T-cell (primary cell): ENCODE measurements at places on chromosomes 3 and 15.

DNA sequence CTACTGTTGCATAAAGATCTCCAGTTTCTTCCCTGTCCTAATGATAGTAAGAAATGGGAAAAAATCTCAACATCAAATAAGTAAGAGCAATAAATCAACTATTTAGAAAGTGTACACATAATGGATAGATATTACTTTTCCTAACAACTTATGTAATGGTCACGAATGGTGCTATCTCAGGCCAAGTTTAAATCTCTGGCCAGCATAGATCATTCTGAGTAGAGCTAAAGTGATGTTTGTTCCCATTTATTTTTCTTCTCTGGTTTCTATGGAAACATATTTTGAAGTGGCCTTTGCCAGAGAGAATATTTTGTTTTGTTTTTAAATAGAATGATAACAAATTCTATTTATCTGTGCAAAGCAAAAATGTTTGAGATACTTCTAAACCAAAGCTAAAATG, 249.7 kb upstream of the TTC14 start:
- no peak overlapping the region for H3K27ac ChIP-seq
- H3K27me3 ChIP-seq: no peaks in the 10 kb centered on the region
- no peak for DNase-seq
- no peaks in the 10 kb centered on the region for H3K4me1 ChIP-seq

- DNase-seq: no peak
- H3K27ac ChIP-seq: no peak overlapping the region
- H3K4me3 ChIP-seq: no peak overlapping the region
- H3K36me3 ChIP-seq: no peaks in the 10 kb centered on the region
- H3K4me1 ChIP-seq: no peaks in the 10 kb centered on the region
These were observed 612.9 kb downstream of the ROBO1 start for GRCh38 chr3:79154865-79155264.

DNA sequence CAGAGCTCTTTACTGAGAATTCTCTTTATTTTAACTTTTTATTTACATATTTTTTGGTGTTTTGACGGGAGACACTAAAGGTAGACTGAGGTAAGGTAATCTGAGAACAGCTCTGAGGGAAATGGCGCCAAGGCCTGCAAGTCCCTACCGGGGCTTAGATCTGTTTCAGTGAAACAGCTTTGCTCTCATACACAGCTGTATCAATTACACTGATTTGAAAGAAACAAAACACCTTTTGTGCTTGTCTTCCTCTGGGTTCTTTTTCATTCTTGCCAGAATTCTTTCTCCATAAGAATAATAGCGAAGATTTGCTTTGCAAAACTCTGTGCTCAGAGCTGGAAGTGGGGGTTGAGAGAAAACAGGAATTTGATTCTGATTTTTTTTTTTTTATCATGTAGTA, 79.5 kb upstream of the PEX5L start:
- no peak overlapping the region for H3K27ac ChIP-seq
- H3K4me3 ChIP-seq: no peak overlapping the region
- no peak for DNase-seq
- no peaks in the 10 kb centered on the region for H3K36me3 ChIP-seq
- H3K4me1 ChIP-seq: no peaks in the 10 kb centered on the region

DNA sequence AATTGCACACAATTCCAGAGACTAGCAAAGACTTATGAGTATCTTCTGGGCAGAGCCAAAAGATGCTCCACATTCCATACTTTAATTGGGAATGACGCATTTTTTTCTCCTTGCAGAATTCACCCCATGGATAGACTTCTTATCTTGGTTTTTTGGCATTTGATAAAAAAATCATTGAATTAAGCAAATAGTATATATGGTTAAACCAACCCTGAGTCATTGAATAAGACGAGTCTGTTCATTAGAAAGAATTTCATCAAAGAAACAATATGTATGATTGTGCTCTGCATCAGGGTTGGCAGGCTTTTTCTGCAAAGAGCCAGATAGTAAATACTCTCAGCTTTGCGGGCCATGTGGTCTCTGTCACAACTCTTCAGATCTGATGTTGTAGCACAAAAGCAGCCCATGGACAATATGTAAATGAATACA, 9.2 kb upstream of the PDZRN3 start:
- no peaks in the 10 kb centered on the region for H3K27me3 ChIP-seq
- H3K36me3 ChIP-seq: no peaks in the 10 kb centered on the region
- no peak overlapping the region for H3K27ac ChIP-seq
- no peaks in the 10 kb centered on the region for H3K4me1 ChIP-seq
- no peak overlapping the region for H3K4me3 ChIP-seq

DNA sequence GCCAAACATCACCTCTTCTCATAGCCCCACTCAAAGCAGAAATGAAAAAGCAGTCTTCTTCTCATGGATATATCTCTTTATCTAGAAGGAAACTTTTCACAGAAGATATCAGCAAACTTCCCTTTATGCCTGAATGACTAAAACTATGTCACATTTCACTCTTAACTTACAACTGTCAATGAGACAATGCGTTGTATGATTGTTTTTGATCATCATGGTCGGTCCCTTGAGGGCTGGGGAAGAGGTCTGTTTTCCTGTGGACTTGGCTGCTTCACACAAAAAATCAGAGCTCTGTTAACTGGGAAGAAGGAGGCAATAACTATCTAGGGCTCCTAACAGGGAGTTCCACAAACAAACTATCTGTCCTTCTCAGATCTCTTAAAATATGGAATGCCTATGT, 5.1 kb downstream of the NLGN1 start:
- DNase-seq: no peak
- H3K36me3 ChIP-seq: no peaks in the 10 kb centered on the region
- H3K27me3 ChIP-seq: peaks cover 5% of the 10 kb centered on the region
- peaks cover 2% of the 10 kb centered on the region for H3K4me1 ChIP-seq
- H3K27ac ChIP-seq: no peak overlapping the region

DNA sequence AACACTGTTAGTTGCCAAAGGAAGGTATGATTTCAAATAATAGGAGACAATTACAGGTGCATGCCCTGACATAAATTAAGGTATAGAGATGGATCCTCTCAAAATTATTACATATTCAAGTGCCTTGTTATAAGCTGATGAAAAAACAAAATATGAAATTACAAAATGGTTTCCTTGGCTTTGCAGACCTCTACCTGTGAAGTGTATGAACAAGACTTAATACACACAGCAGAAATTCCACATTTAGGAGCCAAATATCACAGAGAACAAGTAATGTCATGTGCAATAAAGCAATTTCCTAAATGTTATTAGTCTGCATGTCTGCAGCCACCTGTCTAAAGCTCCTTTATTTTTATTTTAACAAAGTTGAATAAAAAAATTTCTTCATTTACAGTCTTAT, 151.5 kb downstream of the ALCAM start:
- H3K4me3 ChIP-seq: no peak overlapping the region
- no peak overlapping the region for H3K27ac ChIP-seq
- no peaks in the 10 kb centered on the region for H3K36me3 ChIP-seq
- no peaks in the 10 kb centered on the region for H3K4me1 ChIP-seq

DNA sequence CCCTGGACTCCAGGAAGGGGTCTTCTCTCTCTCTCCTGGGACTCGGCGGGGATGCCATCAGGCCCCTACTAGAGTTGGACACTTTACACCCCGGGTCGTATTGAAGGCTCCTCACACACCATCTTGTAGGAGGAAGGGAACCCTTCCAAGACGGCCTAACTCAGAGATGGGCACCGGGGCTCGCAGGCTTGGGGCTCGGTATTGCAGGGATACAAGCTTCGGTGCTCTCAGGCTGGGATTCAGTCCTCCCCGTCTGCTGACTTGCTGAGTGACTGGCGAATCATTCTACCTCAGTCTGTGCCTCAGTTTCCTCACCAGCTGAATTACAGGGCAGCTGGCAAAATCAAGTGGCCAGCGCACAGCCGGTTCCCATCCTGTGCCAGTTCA, 419 bp upstream of the CALML4 start:
- H3K4me3 ChIP-seq: peak overlapping the region; percentile 6
- H3K27ac ChIP-seq: no peak overlapping the region
- peaks cover 35% of the 10 kb centered on the region for H3K4me1 ChIP-seq
- H3K27me3 ChIP-seq: no peaks in the 10 kb centered on the region
- no peaks in the 10 kb centered on the region for H3K36me3 ChIP-seq
- DNase-seq: no peak

DNA sequence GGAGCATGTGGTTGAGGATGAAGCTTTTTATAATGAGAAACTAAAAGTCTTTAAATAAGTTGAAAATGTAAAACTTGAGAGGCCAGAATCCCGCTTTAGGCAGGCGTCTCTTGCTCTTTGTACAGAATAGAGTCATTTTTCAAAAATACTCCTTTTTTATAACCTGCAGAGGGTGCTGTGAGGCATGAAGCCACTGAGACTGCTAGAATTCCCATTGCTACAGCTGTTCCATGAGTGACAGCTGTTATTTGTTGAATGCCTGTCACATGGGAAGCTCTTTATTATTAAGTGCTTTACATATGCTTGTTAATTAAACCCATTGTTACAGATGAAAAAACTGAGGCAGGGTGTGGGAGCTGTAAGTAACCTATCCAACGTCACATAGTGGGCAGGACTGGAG, 18.5 kb downstream of the MINAR1 start:
- no peak overlapping the region for H3K27ac ChIP-seq
- no peaks in the 10 kb centered on the region for H3K36me3 ChIP-seq
- no peak for DNase-seq
- H3K4me1 ChIP-seq: no peaks in the 10 kb centered on the region

DNA sequence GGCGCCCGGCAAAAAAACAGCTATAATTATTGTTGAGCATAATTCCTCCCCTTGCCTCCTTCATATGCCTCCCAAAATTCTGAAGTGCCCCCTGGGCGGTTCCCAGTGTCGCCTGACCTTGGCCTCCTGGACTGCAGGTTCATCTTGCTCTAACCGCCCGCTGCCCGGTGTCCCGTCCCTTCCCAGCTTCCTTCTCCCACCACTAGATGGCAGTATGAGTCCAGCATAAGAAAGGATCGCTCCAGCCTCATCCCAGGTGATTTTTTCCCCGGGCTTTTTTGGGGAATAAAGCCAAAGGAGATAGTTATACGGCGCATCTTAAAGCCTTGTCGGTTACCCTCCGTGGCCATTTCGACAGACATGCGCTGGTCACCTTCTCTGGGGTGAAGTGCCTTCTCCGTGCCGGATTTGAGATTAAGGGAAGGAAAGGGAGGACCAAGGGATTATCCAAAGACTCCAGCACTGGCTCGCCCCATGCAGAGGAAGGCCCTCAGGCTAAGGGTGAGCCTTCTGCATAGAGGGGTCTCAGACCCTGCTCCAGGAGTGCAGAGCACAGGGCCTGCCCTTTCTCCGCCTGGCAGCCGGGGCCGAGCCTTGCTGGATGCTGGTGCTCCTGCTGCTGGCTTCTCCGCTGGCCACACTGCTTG, 45.8 kb upstream of the TRA2B start:
- no peaks in the 10 kb centered on the region for H3K27me3 ChIP-seq
- H3K4me1 ChIP-seq: peaks cover 8% of the 10 kb centered on the region
- DNase-seq: peak; percentile 17

DNA sequence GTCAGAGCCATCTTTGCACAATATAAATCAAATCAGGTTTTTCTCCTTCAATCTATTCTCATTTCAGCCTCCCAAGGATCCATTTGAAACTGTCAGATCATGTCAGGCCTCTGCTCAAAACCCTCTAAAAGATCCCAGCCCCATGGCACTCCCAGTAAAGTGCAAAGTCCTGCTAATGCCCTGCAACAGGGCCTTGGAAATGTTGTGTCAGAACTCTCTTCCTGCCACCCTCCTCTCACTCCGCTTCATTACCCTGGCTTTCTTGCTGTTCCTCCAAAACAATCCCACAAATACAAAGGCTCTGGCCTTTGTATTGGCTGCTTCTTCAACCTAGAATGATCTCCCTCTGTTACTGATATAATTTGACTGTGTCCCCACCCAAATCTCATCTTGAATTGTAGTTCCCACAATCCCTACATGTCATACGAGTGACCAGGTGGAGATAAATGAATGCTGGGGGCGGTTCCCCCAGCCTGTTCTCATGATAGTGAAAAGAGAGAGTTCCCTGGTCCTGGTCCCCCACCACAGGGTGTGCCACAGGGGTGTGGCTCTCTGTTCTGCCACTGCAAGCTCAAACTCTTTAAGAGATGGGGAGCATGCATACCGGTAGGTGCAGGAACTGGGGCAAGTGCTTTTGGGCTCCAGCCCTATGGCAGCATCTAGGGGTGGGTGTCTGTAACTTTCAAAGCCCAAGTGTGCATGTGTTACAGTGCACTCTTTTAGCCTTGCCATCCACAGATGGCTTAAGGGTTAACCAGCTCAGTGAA, 22.9 kb upstream of the TRA2B start:
- no peak for DNase-seq
- H3K27ac ChIP-seq: no peak overlapping the region
- no peak overlapping the region for H3K4me3 ChIP-seq
- no peaks in the 10 kb centered on the region for H3K36me3 ChIP-seq
- H3K27me3 ChIP-seq: no peaks in the 10 kb centered on the region
- H3K4me1 ChIP-seq: peaks cover 6% of the 10 kb centered on the region

GRCh38 chr3:146189519-146190173, 28.7 kb upstream of the PLOD2 start:
- no peak overlapping the region for H3K27ac ChIP-seq
- no peaks in the 10 kb centered on the region for H3K36me3 ChIP-seq
- H3K4me1 ChIP-seq: no peaks in the 10 kb centered on the region
- DNase-seq: no peak
- no peak overlapping the region for H3K4me3 ChIP-seq

GRCh38 chr3:179454887-179455286, 3.6 kb upstream of the GNB4 start:
- peaks cover 2% of the 10 kb centered on the region for H3K4me1 ChIP-seq
- no peak for DNase-seq
- H3K27ac ChIP-seq: no peak overlapping the region
- no peaks in the 10 kb centered on the region for H3K36me3 ChIP-seq
- H3K27me3 ChIP-seq: peaks cover 14% of the 10 kb centered on the region

DNA sequence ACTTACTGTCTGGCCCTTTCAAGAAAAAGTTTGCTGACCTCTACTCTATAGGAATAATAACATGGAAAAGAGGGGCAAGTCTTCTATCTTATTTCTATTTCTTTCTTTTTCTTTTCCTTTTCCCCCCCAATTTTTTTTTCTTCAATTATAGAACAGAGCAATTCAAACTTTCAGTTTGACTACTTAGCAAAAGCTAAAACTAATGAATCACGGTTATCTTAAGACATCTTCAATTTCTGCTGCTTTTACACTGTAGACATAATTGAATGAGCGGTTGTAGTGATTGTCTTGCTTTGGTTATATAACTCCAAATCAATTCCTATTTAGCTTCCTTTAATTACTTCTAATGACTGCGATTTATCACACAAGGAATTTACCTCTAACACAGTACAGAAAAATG, 74.3 kb upstream of the P2RY1 start:
- H3K4me3 ChIP-seq: no peak overlapping the region
- no peaks in the 10 kb centered on the region for H3K27me3 ChIP-seq
- H3K36me3 ChIP-seq: no peaks in the 10 kb centered on the region

DNA sequence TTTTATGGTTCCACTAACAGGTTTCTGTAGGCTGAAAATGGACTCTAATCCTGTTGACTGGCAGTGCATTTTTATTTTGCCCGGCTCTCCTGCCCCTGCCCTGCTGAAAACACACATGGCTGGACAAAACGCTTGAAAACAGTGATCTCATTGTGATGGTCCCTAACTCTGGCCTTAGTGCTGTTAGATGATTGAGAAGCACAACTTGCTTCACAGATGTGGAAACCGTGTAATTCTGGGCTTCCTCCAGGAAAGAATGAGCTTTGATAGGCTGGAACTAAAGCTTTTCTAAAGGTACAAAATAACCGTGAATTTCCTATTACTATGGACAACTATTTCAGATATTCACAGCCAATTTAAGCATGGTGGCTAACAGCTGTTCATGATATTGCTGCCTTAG, 121.4 kb downstream of the VGLL3 start:
- H3K27me3 ChIP-seq: no peaks in the 10 kb centered on the region
- DNase-seq: no peak
- no peak overlapping the region for H3K27ac ChIP-seq
- no peaks in the 10 kb centered on the region for H3K36me3 ChIP-seq
- no peak overlapping the region for H3K4me3 ChIP-seq

- no peak overlapping the region for H3K4me3 ChIP-seq
- no peaks in the 10 kb centered on the region for H3K36me3 ChIP-seq
- H3K27me3 ChIP-seq: peaks cover 27% of the 10 kb centered on the region
- no peak overlapping the region for H3K27ac ChIP-seq
These were observed 32.1 kb upstream of the PCSK6 start for GRCh38 chr15:101521591-101521990.
